ENCODE measurements at places on chromosomes 2 and 18. TPM values are rescaled to one million over a fixed set of nuclear protein-coding genes. Genes with fewer than 3 reads are reported as not detected.

DNA sequence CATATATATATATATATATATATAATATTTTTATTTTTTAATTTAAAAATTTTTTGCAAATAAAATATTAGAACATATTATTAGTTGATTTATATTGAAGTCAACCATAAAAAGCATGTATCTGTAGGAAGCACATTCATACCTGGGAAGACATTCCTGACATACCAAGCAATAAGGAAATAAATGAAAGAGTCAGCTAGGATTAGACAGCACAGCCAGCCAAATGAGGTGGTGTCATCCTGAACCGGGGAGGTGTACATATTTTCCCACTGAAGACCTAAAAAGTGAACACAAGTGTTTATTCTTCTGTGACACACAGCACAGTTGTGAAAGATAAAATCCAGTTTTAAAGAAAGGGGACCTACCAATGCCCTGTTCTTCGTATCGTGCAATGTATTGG, 149.2 kb downstream of the ABCA12 start:
- no peak for DNase-seq
- H3K27ac ChIP-seq: no peak overlapping the region
- H3K4me1 ChIP-seq: no peaks in the 10 kb centered on the region
- H3K27me3 ChIP-seq: no peaks in the 10 kb centered on the region
- no peak overlapping the region for H3K4me3 ChIP-seq
- no peaks in the 10 kb centered on the region for H3K36me3 ChIP-seq

- H3K27me3 ChIP-seq: no peaks in the 10 kb centered on the region
- H3K27ac ChIP-seq: no peak overlapping the region
- H3K4me1 ChIP-seq: no peaks in the 10 kb centered on the region
- no peaks in the 10 kb centered on the region for H3K36me3 ChIP-seq
Measured at GRCh38 chr18:32730620-32731091, 42.2 kb downstream of the KLHL14 start.

GRCh38 chr2:41698678-41699422, 349.0 kb upstream of the PKDCC start:
- H3K27me3 ChIP-seq: peaks cover 6% of the 10 kb centered on the region
- H3K4me3 ChIP-seq: no peak overlapping the region
- no peaks in the 10 kb centered on the region for H3K4me1 ChIP-seq
- no peak overlapping the region for H3K27ac ChIP-seq

- H3K4me1 ChIP-seq: peaks cover 23% of the 10 kb centered on the region
- H3K27ac ChIP-seq: peak overlapping the region; percentile 79
- no peaks in the 10 kb centered on the region for H3K36me3 ChIP-seq
- no peak for DNase-seq
- H3K4me3 ChIP-seq: peak overlapping the region; percentile 29
Measured at GRCh38 chr2:85438201-85439024, 19.9 kb downstream of the SH2D6 start.

DNA sequence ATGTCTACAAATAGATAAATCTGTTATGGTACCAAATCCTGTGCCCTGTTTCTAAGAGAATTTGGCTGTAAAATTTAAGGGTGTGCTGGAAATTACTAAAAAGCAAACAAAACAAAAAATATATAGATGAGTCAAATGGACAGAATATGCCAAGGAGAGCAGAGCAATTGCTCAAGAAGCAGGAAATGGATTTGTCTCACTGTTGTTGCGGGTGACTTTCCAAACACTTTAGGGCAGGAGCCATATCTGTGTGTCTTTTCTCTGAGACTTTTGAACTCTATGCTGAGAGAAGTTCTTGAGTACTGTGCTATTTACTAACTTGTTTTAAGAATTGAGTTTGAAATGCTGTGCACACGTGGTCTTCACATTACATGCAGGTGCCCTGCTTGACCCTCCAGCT, 221.7 kb downstream of the PHLPP1 start:
- H3K27ac ChIP-seq: no peak overlapping the region
- H3K4me3 ChIP-seq: no peak overlapping the region
- H3K27me3 ChIP-seq: no peaks in the 10 kb centered on the region
- H3K36me3 ChIP-seq: no peaks in the 10 kb centered on the region
- DNase-seq: peak; percentile 36

GRCh38 chr18:2060086-2060485, 511.2 kb downstream of the METTL4 start:
- no peaks in the 10 kb centered on the region for H3K4me1 ChIP-seq
- no peaks in the 10 kb centered on the region for H3K36me3 ChIP-seq
- DNase-seq: no peak

GRCh38 chr2:191738667-191739066, 60.7 kb downstream of the NABP1 start:
- H3K27ac ChIP-seq: no peak overlapping the region
- no peak for DNase-seq
- no peaks in the 10 kb centered on the region for H3K36me3 ChIP-seq
- H3K27me3 ChIP-seq: peaks cover 5% of the 10 kb centered on the region

- no peak overlapping the region for H3K4me3 ChIP-seq
- H3K4me1 ChIP-seq: no peaks in the 10 kb centered on the region
- no peaks in the 10 kb centered on the region for H3K36me3 ChIP-seq
- H3K27me3 ChIP-seq: no peaks in the 10 kb centered on the region
- no peak for DNase-seq
Measured at GRCh38 chr2:83578405-83578804, 880.7 kb downstream of the SUCLG1 start.

DNA sequence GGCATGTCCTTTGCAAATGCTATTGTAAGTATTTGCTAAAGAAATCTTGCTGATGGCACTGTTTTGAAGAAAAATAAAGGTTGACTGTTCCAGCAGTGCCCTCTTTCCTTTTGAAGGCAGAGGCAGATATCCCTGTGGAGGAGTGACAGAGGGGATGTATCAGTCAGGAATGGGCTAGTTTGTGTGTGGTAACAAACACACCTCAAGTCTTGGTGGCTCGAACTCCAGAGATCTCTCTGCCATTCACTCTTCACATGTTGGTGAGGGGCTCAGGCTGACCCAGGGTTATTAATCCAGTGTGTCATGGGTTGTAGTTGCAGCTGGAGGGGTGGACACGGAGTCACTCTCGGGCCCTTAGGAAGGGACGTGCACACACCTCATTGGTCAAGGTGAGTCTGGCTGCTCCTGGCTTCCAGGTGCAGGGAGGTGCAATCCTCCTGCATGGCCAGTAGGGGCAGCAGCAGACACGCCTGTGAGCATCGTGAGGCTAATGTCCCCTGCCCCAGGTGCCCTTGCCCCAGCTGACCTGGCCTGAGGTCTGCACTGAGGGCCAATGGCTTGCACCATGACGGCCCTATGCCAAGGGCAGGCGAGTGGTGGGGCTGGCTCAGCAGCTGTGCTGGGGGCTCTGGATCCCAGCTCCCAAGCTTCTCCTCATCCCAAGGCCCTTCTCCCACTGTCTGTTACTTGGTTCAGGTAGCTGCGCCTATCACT, 146.5 kb downstream of the ASB1 start:
- no peak for DNase-seq
- H3K27me3 ChIP-seq: peaks cover 24% of the 10 kb centered on the region
- no peaks in the 10 kb centered on the region for H3K4me1 ChIP-seq
- no peak overlapping the region for H3K4me3 ChIP-seq

- H3K27me3 ChIP-seq: 0 out of 2 replicates have a peak, but pooled peaks cover 2% of the 10 kb centered on the region
- DNase-seq: peak; percentile 72
- no peak overlapping the region for H3K4me3 ChIP-seq
- H3K36me3 ChIP-seq: no peaks in the 10 kb centered on the region
- H3K4me1 ChIP-seq: no peaks in the 10 kb centered on the region
- H3K27ac ChIP-seq: no peak overlapping the region
Measured at GRCh38 chr18:63444580-63444979, 22.3 kb upstream of the VPS4B start.

DNA sequence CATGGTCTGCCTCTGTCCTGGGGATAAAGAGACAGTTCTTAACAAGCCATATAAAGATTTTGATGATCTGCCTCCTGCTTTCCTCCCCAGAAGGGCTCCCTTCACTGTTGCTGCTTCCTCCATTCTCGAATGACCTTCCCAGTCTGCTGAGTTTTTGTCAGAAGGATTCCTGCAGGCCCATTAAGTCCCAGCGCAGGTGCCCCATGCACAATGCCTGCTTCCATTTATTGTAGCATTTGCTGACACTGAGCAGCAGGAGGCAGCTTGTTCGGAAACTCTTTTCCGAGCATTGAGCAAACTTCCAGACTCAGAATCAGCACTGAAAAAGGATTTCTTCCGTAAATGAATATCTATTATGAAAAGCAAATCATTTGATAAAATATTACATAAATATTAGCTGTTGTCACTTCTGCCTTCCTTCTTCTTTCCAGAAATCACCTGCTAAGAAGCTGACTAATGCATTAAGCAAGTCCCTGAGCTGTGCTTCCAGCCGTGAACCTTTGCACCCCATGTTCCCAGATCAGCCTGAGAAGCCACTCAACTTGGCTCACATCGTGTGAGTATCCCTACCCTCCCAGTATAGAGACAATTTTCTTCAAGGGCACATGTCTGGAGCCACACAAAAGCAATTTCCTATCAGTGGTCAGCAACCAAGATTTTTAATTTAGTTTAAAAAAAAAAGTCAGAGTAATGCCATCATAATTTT, 110.4 kb downstream of the DTNA start:
- no peak overlapping the region for H3K27ac ChIP-seq
- no peak overlapping the region for H3K4me3 ChIP-seq
- DNase-seq: no peak
- no peaks in the 10 kb centered on the region for H3K27me3 ChIP-seq

GRCh38 chr2:218892693-218893348, 12.2 kb downstream of the WNT10A start:
- DNase-seq: peak; percentile 45
- peak overlapping the region; percentile 18 for H3K4me3 ChIP-seq
- H3K27me3 ChIP-seq: peaks cover 82% of the 10 kb centered on the region
- H3K27ac ChIP-seq: no peak overlapping the region

DNA sequence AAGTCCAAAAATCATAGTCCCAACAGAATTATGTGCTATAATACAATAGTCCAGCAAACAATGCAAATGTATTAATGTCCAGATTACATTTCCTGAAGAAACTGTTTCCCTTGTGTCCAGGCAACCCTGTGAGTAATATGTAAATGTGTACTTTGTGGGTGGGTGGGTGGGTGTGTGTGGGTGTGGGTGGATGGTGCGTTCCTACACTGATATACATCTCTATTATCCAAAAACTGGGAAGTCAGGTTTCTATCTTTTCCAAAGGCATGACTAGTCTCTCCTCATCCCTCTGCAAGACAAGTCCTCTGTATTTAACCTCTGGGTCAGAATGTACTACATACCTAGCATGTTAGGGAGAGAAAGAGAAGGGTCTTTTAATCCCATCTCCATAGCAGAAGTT, 71.6 kb downstream of the LNPK start:
- DNase-seq: no peak
- H3K4me1 ChIP-seq: no peaks in the 10 kb centered on the region
- H3K27me3 ChIP-seq: no peaks in the 10 kb centered on the region
- H3K36me3 ChIP-seq: 0 out of 2 replicates have a peak, but pooled peaks cover 1% of the 10 kb centered on the region

DNA sequence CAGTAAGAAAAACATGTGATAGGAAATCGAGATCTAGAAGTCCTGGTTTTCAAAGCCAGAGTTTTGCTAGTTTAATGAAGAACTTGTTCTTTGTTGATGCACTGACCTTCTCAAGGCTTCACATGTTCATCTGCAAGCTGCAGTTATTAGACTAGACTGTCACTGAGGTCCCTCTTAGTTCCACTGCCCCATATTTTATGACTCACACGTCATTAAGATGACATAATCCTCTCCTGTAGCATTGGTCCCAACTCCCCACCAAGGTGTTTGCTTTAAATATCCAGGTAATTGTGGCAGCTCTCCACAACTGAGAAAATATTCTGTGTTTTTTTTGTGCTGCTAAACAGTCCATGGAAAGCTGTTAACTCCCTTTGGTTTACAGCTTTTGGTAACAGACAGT, 149.7 kb downstream of the MREG start:
- H3K36me3 ChIP-seq: no peaks in the 10 kb centered on the region
- H3K4me1 ChIP-seq: peaks cover 2% of the 10 kb centered on the region
- H3K27me3 ChIP-seq: no peaks in the 10 kb centered on the region
- no peak overlapping the region for H3K27ac ChIP-seq
- H3K4me3 ChIP-seq: no peak overlapping the region

GRCh38 chr2:177812713-177813396, 259.7 kb downstream of the PDE11A start:
- H3K4me3 ChIP-seq: no peak overlapping the region
- H3K36me3 ChIP-seq: no peaks in the 10 kb centered on the region
- H3K4me1 ChIP-seq: no peaks in the 10 kb centered on the region
- H3K27ac ChIP-seq: no peak overlapping the region
- no peaks in the 10 kb centered on the region for H3K27me3 ChIP-seq
- no peak for DNase-seq

DNA sequence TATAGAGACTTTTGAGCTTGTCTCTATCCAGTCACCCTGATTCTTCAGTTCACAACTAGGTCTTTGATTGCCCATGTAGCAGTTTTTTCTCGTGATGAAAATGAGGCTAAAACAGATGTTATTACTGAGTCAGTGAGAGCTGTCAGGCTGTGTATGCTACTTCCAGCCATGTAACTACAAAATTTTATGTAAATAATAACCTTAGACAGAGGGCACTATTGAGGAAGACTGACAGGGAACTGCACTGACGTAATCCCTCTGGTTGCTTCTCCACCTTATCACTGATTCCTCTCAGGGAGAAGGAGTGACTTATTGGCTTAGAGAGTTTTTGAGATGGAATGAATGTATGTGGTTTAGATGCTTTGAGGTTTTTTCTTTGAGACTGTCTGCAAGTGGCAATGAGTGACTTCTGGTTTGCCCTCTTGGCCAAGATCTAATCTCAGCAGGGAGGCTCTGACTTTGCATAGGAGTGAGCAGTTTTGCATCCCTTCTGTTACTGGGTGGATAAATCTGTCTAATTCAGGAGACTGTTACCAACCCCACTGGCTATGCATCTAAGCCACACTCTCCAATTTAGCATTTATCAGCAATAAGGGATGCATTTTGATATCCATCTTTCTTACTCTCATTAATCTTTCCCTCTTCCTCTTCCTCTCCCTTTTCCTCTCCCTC, 555.2 kb upstream of the FANCL start:
- no peaks in the 10 kb centered on the region for H3K27me3 ChIP-seq
- DNase-seq: no peak
- H3K4me1 ChIP-seq: no peaks in the 10 kb centered on the region
- no peak overlapping the region for H3K4me3 ChIP-seq
- no peak overlapping the region for H3K27ac ChIP-seq

RBM43 gene
- total RNA-seq: 1.6 TPM

NMUR1 gene
- not detected for total RNA-seq

PUS10 gene
- 5.7 TPM for total RNA-seq

FAP gene
- total RNA-seq: 71.0 TPM

IHH gene
- not detected for total RNA-seq

IL37 gene
- not detected for total RNA-seq

GAD1 gene
- total RNA-seq: not detected

All from IMR-90 (cell line).